Stimulated activated CD4-positive, alpha-beta T cell treated with anti-CD3 and anti-CD28 coated beads, Interleukin-4, amount 100 ng/mL, for 4 hours (primary cell): ENCODE measurements at places on chromosomes 2 and 18.
A peak's percentile ranks its signal among the peaks of the same experiment; 100 is the strongest.

DNA sequence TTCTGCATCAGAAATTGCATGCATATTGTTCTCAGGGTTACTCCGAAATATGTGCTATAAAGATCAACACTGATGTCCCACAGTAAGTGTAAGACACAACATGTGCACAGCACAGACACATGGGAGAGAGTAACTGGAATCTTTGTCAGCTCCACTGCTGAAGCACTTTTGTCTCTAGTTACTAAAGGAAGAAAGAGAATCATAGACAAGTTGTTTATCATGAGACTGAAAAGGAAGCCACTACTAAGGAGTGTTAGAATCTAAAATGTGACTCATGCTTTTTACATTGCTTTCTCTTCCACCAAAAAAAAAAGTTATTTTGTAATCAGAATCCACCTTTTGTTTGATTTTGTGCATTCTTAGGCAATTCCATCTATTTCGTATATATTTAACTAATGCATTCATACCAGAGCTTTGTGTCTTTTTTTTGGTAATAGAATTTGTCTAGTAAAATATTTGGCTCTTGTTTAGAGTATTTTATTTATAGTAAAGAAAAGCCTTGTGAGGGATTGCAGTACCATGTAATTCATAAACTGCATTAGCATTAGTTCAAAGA, 502.4 kb downstream of the FBXO15 start:
- DNase-seq: no peak

DNA sequence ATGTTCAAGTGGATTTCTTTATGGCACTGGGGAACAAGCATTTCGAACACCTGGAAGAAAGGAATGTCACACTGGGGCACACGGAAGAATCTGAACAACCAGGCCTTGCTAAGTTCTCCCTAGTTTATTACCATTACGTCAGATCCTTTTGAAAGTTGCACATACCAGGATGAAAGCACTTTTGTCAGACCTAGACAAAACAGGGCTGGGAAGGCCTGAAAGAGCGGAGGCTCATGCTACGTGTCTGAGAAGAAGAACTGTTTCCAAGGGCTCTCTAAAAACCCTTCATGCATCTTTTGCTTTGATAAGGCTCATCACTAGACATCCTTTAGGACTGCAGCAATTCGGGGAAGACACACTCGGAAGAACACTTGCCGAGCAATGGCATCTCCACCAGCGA, 15.4 kb upstream of the SLC25A52 start:
- DNase-seq: no peak

DNA sequence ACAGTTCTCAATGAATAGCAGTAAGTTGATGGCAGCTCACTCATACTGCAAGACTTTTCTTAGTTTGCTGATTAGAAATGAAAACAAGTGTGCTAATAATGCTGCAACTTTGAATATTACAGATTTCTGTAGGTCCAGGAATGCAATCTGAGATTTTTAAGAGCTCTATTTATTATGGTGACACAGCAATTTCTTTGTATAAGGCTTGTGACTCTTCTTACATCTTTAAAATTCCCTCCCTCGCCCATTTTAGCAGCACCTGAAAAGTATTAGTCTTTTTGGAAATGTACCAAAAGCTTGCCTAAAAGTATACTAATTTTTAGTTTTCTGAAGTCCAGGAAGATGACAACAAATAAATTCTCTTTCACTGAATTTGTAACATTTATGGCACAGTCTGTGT, 4.4 kb upstream of the HTR2B start:
- no peak for DNase-seq

- DNase-seq: no peak
Observed at GRCh38 chr18:35142275-35142615, 98.6 kb upstream of the ZNF397 start.

GRCh38 chr2:184849516-184849915, 251.2 kb downstream of the ZNF804A start:
- DNase-seq: no peak

- DNase-seq: no peak
Observed at GRCh38 chr2:70892750-70893149, 43.0 kb upstream of the ATP6V1B1 start.

DNA sequence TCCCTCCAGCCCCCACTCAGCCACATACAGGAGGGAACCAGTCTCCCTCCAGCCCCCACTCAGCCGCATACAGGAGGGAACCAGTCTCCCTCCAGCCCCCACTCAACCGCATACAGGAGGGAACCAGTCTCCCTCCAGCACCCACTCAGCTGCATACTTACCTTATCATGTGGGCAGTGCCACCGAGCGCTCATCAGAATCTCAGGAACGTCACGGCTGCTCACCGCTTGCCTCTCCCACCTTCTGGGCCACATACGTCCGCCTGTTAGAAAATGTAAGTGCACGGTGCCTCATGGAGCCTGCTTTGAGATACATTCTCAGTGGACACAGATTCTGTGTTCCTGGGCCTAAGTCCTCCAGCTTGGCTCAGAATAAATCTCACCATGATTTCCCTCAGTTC, 124.8 kb downstream of the PXDN start:
- no peak for DNase-seq

DNA sequence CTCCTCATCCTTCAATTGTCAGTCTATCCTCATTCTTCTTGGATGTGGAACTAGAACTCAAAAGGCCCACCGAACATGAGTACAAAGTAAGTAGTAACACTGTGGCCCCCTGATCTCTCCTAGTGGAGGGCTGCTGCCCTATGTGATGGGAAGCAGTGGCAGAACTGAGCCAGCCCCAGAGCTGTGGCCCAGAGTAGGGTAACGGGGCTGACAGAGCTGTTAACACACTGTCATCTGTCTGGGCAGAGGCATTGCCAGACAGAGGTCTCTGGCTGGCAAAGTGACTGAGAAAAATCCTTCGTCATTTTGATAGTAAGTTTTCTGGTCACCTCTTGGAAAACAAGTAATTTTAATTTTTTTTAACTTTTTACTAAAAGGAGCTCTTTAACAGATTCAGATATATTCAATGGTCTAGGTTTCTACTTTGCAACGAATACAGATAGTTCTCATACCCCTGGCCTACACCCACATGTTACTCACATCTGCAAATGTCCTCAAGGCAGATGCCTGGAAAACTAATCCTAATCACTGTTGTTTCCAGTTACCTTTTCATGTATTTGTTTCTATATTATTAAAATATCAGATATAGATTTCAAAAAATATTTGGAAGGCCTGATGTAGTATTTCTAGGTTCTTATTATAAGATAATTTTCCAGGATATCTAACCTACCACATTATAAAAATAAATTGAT, 588.7 kb downstream of the CPS1 start:
- DNase-seq: no peak

GRCh38 chr18:4842287-4842686, 354.8 kb downstream of the AKAIN1 start:
- DNase-seq: no peak

DNA sequence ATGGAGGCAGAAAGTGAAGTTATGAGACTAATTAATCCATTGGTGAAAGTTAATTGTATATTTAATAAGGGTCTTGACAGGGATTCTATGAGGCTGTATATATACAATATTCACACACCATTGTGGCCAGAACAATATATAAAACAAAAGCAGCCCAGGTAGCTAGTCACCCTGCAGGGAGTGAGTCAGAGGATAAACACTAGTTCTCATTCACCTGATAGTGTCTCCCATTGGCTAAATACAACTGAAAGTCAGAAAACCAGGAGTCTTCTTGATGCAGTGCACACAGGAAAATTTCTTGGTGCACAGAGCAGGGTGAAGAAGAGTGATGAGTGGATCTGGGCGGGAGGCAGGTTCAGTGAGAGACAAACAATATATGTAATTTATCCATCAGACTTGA, 465.2 kb downstream of the ERBB4 start:
- no peak for DNase-seq

- DNase-seq: no peak
Observed at GRCh38 chr2:104408266-104408665, 445.6 kb upstream of the POU3F3 start.

DNA sequence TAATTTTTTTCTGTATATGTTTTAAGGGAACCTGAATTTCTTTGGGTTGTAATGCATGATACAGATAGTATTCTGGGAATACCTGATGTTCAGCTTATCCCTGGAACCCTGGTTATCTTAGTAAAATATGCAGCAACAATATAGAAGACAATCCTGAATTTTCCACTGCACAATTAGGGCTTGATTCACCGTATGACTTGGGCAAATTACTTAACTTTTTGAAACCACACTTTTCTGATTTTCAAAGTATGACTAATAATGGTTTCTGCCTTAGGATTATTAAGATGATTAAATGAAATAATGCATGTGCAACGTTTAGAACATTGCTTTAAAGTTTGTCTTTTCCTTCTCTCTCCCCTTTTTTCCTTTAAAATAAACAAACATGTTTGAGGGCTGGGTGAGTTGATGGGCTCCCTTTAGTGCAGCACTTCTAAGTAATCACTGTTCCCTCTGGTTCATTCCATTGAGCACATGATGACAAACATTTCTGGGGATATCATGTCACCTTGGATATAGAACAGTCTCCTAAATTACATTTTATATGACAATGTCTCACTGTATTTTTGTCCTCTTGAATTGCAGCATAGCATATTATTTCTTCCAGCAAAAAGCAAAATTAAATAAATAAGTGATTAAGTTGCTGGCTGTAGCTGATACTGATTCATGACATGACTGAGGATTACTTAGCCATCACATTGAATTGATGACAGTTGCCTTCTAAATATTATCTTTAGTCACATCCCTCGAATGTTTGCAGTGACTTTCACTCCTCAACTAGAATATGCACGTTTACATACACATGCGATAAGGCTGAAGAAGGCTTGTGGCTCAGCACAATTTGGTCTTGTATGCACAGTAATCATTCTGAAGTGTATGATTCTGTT, 254.5 kb downstream of the NEDD4L start:
- DNase-seq: no peak

DNA sequence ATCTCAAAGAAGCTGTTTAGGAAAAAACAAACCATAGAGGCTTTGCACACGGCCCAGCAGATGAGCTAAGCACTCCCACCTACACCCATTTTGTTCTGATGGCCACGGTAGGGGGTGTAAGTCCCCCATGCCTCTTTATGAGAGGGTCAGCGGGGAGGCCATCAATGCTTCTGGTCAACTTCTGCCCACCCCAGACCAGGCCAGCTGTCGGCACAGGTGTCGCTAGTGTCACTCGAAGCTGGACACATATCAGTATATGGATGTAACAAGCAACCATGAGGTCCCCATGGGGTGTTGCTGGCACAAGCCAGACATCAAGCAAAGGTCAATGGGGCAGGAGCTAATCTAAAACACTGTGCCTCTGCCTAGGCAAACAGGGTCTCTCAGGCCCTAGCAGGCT, 23.7 kb upstream of the SLC35F6 start:
- DNase-seq: no peak

GRCh38 chr2:506866-507265, 170.3 kb downstream of the TMEM18 start:
- no peak for DNase-seq

- DNase-seq: no peak
Observed at GRCh38 chr2:18830962-18831361, 241.6 kb upstream of the NT5C1B start.

GRCh38 chr2:218952160-218952559, 7.3 kb upstream of the CDK5R2 start:
- no peak for DNase-seq

GRCh38 chr18:58180738-58181353, 136.8 kb downstream of the NEDD4L start:
- peak; percentile 38 for DNase-seq

DNA sequence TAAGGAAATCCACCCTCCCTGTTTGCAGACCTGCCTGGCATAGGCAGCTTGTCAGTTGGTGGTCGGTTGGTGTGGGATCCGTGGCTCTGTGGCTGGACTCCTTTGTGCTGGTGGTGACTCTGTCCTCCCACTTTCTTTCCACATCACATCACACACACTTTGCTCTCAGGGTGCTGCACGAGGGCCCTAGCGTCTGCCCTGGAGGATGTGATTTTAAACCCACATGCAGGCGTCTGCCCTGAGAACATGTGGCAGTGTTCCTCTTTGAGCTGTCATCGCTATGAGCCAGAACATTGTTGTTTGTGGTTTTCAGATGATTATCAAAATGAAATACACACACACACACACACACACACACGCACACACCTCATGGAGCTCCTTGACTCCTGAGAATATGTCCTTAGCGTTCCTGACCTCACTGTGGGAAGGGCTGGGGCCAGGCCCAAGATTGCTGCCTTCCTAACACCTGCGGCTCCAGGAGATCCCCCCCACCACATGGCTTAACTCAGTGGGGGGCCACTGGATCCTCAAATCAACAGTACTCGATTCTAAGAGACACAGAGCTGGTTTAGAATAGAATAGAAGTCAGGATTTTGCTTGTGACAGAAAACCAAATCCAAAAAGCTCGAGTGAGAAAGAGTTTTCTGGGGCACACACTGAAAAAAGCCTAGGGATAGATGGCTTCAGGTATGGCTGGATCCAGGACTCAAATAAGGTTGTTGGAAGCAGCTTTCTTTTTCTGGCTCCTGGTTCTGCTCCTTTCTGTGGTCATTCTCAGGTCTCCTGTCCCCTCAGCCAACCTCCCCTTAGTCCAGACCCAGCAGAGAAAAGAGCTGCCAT, 54.8 kb downstream of the RTP5 start:
- no peak for DNase-seq

GRCh38 chr2:26380281-26380680, 21.4 kb upstream of the DRC1 start:
- DNase-seq: no peak

DNA sequence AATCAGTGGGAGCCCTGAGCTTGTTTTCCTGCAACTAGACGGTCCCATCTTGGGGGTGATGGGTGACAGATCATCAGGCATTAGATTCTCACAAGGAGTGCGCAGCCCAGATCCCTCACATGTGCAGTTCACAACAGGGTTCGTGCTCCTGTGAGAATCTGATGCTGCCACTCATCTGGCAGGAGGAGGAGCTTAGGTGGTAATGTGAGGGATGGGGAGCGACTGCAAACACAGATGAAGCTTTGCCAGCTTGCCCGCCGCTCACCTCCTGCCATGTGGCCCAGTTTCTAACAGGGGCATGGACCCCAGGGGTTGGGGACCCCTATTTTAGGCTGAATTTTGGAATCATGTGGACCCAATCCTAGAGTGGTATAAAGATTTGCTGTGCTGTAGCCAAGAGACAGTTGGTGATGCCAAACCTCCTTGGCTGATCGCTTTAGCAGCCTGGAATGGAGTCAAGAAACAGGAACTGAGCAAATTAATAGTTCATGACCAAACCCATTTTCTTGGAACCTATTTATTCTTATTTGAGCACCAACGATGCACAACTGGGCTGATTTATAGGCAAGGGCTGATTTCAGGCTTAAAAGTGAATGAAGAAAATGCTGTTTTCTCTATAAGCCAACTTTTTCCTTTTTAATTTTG, 25.7 kb downstream of the LPIN1 start:
- DNase-seq: no peak

- no peak for DNase-seq
Observed at GRCh38 chr18:27400001-27400400, 214.9 kb upstream of the CHST9 start.

DNA sequence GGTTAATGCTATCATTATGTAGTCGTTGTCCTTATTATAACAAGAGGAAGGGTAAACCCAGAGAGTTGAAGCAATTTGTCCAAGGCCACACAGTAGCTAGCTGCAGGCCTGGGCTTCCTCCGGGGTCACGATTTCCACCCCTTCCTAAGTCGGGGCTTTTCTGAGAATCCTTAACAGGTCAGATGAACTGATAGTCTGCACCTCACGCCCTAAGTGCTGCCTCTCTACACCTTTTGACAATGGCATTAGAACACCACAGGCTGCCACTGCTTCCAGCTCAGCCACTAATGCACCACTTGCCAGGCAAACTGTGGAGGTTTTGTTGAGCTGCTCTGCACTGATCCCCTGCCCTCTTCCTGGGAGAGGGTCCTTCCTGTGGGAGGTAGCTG, 37.7 kb downstream of the FOSL2 start:
- DNase-seq: no peak
